ENCODE measurements at places on chromosomes 6 and 20. TPM values are rescaled to one million over a fixed set of nuclear protein-coding genes. Genes with fewer than 3 reads are reported as not detected.

PCSK2 gene
- polyA plus RNA-seq: 0.71 TPM

SNAP25 gene
- 1.1 TPM for polyA plus RNA-seq

GRCh38 chr6:23266536-23266935, 697.2 kb downstream of the HDGFL1 start:
- DNase-seq: no peak

DNA sequence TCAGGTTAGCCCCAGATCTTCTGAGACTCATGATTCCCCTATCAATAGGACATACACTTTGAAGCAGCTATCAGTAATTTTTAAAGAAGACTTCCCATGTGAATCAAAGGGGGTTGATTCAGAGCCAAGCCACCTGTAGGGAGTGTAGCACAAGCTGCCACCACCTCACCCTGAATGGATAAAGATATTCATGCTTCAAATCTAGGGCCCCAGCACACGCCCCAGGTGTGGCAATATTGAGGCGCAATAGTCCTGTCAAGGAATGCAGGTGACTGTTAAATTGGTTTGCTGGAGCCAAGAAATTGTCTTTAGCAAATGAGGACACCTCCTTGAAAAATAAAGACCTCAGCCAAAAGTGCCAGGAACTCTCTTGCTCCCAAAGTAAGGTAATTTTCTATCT, 404.4 kb downstream of the MAFB start:
- no peak for DNase-seq

MPC1 gene
- 73.8 TPM for polyA plus RNA-seq

- DNase-seq: no peak
Measured at GRCh38 chr6:100173211-100173610, 179.2 kb upstream of the MCHR2 start.

DNA sequence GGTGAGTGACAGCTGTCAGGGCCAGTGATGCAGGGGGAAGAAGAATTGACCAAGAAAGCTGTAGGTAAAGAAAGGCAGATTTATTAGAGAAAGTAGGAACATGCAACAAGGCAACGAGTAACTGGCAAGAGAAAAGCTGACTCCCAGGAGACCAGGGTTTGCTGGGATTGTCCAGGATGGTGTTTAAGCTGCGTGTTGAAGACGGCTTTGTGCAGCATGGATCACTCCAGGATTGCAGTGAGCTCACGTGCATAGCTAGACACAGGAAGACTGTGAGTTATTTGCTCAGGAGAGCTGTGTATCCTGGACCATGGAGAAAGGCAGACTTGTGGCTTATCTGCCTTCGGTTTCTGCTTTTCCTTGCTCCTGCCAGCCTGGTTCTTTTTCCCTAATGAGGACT, 87.6 kb downstream of the TTLL2 start:
- DNase-seq: no peak

WFDC2 gene
- polyA plus RNA-seq: not detected

DNA sequence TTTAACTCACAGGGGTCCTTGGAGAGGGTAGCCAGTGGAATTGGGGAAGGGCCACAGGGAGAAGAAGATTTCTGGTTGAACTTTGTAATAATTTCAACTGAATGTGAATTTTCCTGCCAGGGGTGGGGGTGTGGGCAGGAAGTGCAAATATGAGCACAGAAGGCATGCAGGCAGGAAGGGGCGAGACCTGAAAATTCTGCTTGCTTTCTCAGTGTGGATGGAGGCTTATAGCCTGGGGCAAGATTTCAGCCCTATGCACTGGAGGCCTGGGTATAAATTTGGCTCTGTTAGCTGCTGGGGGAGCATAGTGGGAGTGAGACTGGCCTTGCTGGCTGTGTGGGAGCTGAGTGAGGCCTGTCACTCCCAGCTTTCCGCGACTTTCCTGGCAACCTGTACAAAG, 54.4 kb downstream of the PERP start:
- no peak for DNase-seq

HFE gene
- 5.9 TPM for polyA plus RNA-seq

- DNase-seq: no peak
Measured at GRCh38 chr20:61926796-61927192, 138.9 kb downstream of the TAF4 start.

GRCh38 chr6:53359843-53360092, 11.0 kb upstream of the ELOVL5 start:
- DNase-seq: no peak

- no peak for DNase-seq
Measured at GRCh38 chr20:39309458-39309857, 347.3 kb downstream of the DHX35 start.

- no peak for DNase-seq
Measured at GRCh38 chr6:25973923-25974555, 11.4 kb downstream of the TRIM38 start.

GRCh38 chr6:44042989-44043478, 84.2 kb downstream of the MRPL14 start:
- no peak for DNase-seq

- DNase-seq: no peak
Measured at GRCh38 chr20:6864740-6865139, 97.3 kb downstream of the BMP2 start.

GRCh38 chr6:169529931-169530751, 171.7 kb downstream of the WDR27 start:
- DNase-seq: peak; percentile 72

WFDC10B gene
- polyA plus RNA-seq: not detected

FAXC gene
- polyA plus RNA-seq: 0.96 TPM

SLC22A1 gene
- polyA plus RNA-seq: 0.77 TPM

PRKN gene
- polyA plus RNA-seq: 4.5 TPM

PPIL6 gene
- polyA plus RNA-seq: 5.4 TPM

GLO1 gene
- 87.1 TPM for polyA plus RNA-seq

- DNase-seq: no peak
Measured at GRCh38 chr6:133546098-133546497, 304.9 kb downstream of the EYA4 start.

CDH4 gene
- polyA plus RNA-seq: 1.0 TPM

CD109 gene
- polyA plus RNA-seq: 12.3 TPM

DNA sequence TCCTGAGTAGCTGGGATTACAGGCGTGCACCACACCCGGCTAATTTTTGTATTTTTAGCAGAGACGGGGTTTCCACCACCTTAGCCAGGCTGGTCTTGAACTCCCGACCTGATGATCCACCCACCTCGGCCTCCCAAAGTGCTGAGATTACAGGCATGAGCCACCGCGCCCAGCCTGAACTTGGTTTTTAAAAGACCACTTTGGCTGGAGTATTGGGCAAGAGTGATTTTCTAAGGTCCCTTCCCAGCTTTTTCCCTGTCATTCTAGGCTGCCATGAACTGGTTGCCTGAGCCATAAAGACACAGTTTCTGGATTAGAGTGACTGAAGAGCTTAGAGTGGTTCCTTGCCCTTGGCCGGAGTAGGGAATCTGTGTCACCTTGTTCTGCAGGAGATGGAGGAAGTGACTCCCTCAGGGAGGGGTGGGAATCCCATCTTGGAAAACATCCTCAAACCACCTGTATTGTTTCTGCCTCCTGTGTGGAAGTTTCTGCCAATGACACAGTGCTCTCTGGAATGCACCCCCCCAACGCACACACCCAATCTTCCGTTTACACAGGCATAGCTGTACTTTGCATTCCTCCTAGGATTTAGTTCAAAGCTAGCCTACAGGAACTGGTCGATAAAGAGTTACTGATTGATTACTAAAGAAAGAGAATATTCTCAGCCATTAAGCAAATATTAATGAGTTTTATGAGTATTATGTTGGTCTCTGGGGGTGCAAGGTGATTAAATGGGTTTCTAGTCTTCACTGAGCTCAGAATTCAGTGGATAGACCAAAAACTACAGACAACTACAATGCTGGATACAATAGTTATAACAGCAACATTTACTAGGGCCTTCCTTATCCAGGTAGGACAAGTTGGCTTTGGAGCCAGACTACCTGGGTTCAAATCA, 18.2 kb downstream of the BCL2L1 start:
- DNase-seq: no peak

DNA sequence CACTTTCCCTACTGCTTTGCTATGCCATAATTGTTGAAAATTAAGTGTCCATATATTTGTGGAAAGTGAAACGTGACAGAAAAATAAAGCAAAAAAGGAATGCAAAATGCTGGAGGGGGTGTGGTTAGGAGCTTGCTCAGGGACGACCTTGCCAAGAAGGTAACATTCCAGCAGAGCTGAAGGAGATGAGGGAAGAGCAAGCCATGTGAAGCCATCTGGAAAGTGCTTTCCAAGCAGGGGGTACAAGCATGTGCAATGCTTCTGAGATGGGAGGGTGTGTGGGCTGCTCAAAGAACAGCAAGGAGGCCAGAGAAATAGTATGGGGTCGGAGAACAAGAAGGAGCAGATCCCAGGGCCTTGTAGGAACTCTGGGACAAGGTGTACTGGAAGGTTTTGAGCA, 161.7 kb downstream of the ISM1 start:
- no peak for DNase-seq

DNA sequence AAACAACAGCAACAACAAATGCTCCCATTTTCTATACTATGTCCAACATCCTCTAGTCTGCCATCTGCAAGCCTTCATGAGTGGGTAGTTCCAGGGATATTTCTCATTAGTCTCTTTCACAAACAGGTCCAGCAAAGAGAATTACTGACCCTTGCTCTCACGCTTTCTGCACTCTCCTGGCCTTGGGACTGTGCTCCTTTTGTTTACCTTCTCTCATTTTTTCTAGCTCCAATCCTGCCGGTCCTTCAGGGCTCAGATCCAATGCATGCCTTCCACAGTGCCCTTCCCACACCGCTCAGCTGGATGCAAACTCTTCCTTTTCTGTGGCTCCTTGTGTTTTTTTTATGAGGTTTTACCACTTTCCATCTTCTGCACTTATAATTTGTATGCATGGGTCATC, 47.2 kb downstream of the ADTRP start:
- DNase-seq: no peak

DNA sequence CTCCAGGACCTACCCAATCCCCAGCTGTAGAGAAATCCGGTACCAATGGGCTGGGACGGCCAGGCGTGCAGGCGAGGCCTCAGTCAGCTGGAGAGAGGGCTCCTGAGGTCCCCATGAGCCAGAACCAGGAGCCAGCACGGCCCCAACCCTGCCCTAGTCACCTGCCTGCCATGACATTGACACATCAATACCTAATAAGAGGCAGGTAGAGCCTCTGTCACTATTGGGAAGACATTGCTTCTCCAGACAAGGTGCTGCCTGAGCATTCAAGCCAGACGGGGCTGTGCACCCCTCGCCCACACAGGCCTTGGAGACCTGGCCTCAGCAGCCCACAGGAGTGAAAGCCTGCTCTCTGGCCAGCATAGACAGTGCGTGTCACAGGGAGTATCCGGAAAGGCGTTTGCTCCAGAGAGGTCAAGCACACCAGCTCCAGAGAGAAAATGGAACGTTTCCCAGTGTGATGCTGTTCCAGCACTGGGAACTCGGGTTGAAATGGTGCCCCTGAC, 3.5 kb downstream of the DLL1 start:
- DNase-seq: no peak

DNA sequence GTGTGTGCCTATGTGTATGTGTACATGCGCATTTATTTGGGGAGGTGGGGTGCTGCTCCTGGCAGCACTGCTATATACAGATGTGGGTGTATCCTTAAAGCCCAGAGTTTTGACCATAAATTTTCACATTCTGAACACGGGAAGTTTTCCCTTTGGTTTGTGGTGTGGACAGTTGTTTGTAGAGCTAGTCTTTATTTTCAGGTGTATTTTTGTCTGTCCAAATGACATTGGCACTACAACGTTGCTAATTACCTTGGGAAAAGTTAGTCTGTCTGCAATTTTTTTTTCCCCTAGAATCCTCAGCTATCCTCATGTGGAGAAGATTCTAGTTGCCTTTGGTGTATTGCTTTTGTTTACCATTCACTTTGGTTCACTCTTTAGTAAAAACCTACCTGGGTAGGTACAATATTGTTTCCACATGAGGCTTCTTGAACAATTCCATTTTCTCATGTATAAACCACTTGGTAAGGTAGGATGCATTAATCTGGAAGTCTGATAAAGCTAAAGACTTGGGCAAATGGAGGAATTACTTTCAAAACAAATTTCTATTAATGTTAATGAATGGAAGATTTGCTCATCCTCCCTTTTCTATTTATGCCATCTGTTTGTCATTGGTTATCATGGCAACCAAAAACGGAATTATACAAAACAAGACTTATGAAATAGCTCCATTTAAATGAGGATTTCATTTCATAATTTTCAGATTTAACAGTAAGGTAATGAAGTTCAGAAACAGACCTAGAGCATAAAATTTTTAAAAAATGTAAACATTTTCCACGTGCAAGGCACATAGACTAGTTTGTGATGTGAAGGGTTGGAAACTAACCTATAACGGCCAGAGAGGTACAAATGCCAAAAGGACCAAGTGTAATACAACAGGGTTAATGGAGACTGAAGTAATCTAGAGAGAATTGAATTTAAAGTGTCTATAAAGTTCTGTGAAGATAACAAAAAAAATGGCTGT, 3.9 kb downstream of the CCN2 start:
- DNase-seq: no peak

GGTLC1 gene
- not detected for polyA plus RNA-seq

GRCh38 chr6:126696921-126697693, 357.2 kb downstream of the CENPW start:
- DNase-seq: peak; percentile 41

DNA sequence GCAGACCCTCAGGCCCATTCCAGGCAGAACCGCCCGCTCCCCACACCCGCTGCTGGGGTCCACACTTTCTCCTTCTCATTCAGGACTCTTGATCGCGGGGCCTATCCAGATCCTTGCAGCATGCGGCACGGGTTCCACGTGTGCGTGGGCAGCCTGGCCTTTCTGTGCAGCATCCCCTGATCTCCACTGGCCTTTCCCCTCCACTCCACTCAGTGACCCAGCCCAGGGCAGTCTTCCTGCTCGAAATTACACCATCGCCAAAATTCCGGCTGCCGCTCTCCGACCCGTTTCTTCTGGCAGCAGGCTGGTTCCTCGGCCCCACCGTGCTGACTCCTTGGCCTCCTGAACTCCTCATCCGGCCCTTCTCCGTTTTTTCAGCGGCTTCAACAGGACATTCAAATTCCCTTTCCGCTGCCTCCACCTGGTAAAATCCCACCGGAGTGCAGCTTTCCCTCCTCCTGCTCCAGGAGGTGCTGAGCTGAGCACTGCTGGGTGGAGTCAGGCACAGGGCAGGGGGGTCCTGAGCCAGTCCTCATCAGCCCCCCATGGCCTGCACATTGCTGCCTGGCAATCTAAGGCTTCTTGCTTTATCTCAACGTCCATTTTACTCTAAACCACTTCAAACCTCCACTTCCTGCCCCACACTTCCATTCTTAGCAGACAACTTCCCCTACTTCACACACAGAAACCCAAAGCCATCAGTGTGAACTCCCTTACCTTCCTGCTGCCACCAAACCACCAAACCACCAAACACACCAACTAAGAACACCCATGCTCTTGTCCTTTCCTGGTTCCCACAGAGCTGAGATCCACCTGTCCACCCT, 9.0 kb downstream of the SFT2D1 start:
- no peak for DNase-seq

- DNase-seq: no peak
Measured at GRCh38 chr6:134093007-134093573, 40.7 kb upstream of the SLC2A12 start.

DNA sequence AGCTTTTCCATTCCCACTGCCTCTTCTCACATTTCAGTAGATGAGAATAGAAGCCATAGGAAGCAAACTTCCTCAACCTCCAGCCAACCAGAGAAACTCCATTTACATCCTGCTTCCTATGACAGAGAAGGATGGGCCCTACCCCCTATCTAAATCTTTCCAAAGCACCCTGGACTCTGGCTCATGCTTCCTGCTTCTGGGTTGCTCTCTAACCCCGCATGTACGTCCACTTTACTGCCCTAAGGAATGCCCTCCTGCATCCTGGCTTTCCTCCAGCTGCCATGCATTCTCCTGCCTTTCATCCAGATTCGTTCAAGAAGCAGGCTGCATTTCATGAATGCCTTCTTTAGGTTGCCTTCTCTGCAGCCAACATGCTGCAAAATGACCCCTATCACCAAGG, 91.9 kb downstream of the FAM217A start:
- DNase-seq: no peak

- no peak for DNase-seq
Measured at GRCh38 chr6:38027685-38028373, 208.3 kb downstream of the ZFAND3 start.

Measured in hindlimb muscle (tissue), 1 donor.